ENCODE measurements at places on chromosomes 1 and 21.

GRCh38 chr1:15014516-15014915, 139.0 kb upstream of the TMEM51 start:
- DNase-seq: no peak

- DNase-seq: peak; percentile 78
Measured at GRCh38 chr1:234840843-234841242, 230.9 kb upstream of the IRF2BP2 start.

DNA sequence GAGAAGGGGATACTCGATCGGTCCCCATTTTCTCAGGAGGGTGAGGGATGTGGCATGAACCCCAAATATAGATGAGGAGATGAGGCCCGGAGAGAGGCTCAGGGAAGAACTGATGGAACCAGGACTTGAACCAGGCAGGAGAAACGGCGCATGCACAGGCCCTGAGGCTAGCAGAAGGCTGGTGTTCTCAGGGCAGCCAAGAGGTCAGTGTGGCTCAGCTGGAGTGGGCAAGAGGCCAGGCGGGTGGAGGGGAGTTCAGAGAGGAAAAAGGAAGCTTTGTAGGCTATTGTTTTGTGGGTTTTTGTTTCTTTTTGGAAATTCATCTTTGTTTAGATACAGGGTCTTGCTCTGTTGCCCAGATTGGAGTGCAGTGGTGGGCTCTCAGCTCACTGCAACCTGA, 122.0 kb downstream of the LACTBL1 start:
- DNase-seq: peak; percentile 63

DNA sequence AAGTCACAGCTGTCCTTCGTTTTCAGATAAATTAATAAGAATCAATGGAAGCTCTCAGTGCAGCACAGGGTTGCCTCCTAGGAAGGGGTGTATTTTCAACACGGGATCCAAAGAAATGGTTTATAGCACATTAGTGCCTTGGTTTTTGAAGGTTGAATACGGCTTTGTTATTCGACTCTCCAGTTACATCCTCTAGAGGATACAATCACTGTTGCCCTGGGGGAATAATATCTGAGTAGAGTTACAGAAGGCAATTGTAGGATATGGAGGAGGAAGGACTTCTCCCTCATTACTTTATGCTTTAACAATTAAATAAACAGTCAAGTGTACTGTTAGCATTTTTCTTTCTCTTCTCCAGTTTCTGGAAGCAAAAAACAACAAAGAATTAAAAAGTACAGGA, 14.3 kb upstream of the ZNF326 start:
- DNase-seq: peak; percentile 71

- DNase-seq: no peak
Measured at GRCh38 chr1:30526652-30527345, 196.6 kb downstream of the MATN1 start.

DNA sequence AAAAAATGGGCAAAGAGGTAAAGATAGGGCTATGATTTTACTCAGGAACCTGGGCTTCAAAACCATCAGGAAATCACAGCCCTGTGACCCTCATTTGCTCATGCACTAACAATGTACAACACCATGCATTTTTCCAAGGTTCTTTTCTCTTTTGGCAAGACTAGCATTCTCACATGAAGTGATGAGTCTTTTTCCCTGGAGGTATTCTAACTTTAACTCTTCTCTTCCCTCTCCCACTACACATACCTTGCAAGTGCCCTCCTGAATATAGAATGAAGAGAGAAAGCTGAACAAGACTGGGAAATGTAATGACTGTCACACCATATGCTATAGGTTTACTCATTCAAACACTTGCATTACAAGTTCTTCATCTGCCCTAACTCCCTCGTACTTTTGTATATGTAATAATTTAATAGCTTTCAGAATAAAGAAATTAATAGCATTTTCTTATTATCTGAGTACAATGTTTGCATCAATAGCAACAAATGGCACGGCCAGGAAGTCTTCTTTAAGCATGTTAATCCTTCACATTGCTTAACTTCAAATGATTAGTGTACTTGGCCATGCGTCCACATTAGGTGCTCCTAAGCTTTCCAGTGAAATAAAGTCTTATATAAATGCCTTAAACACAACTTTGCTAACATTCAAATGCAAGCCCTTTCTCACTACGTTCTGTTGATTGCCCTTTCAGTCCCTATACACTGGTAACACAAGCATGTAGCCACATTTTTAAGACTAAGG, 1.8 kb downstream of the NIBAN1 start:
- peak; percentile 38 for DNase-seq

DNA sequence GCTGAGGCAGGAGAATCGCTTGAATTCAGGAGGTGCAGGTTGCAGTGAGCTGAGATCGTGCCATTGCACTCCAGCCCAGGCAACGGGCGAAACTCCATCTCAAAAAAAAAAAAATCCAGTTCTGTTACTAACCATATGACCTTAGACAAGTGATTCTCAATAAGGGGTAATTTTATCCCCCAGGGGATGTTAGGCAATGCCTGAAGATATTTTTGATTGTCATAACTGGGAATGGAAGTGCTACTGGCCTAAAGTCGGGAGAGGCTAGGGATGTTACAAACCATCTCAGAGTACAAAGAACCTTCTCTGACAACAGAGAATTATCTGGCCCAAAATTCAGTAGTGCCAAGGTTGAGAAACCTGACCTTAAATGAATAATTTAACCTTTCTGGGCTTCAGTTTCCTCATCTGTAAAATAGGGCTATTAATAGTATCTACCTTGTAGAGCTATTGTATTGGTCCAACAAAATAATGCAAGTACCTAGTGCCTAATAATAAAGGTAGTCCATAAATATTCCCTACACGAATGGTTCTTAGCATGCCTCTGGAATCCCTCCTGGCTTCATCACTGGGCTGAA, 5.8 kb upstream of the LMNA start:
- no peak for DNase-seq

DNA sequence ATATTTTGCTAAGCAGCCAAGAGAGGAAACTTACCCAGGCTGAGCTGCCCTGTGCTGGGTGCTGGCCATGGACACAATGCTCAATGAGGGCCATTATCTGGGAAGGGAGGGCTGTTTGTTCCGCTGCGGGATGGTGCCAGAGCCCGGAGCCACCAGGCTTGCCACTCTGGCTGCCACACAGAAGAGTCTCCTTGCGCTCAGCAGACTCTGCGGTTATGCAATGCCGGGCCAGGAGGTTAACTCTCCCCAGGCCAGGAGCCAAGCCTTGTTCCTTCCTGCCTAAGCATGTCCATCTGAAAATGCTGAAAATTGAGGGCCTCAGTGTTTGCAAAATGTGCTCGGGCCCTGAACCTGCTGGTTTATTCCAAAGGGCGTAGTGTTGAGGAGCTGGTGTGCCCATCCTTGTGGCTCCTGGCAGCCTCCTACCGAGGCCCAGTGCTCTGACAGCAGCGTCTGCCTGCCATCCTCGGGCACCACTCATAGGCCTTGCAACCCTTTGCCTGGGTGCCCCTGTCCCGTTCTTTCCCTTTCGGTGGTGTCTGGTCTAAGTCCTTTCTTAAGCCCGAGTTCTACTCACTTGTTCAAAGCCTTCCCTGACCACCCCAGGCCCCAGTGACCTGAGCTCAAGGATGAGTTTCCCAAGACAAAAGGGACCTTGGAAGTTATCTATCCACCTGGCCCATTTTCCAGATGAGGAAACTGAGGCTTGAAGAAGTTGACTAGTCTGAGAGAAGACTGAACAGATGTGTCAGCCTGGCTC, 133.8 kb upstream of the EDN2 start:
- peak; percentile 82 for DNase-seq

DNA sequence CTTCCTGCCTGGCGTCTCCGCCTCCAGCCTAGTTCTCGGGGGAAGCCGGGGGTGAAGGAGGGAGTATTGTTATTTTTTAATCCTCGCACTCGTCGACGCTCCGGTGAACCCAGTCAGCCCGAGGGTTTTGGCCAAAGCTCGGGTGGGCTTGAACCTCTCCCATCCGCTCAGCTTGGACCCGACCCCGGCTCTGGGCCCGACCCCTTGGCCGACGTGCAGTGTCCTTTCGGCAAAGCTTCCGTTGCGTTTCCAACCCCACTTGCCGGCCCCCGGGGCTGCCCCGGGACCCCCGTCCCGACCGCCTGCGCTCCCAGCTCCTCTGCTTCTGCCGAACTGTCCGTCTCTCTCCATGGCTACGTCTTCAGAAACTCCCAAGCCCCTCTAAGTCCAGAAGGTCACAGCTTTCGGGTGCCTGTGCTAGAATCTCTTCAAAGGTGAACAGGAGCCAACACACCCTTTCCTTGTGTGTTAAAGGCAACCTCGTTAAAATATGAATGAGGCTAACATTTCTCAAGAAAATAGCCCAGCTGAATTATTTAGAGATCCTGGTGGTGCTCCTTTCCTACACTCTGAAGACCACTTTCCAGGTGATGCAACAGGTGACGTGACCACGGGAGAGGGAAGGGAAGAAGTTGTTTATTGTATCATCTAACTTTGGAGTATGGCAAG, 647 bp downstream of the DESI2 start:
- DNase-seq: peak; percentile 8

DNA sequence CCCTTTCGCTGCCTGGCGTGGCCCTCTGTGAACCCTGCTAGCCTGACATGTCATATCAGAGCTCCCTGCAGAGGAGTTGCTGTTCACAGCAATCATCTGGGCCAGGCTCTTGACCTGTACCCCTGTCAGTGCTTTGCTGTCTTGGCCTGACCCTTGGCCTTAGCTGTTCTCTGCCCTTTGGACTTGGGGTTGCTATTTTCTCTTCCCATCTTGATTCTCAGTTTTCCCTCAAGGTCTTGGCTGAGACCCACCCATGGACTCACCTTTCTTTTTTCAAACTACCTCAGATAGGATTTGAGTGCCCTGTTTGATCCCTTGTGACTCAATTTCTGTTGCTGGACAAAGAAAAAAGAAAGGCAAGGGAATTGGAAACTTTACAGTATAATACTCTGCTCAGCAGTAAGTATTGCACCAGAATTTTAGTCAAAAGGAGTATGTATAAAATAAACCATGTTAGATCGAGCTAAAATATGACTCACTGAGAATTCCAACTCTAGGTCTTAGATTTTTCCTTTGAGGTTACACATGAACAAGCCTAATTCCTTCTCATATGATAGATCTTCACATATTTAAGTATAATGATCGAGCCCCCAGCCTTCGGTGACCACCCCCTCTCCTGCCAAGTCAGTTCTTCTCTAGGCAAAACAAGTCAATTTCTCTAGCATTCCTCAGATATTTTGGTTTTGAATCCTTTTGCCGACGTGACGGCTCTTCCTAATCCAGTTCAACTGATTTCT, 110.5 kb downstream of the NGF start:
- DNase-seq: peak; percentile 45

GRCh38 chr1:40877698-40878097, 15.5 kb upstream of the CITED4 start:
- DNase-seq: peak; percentile 97

- DNase-seq: peak; percentile 76
Measured at GRCh38 chr1:15409388-15410222, at the start of gene EFHD2. Gene EFHD2 (plus strand): TSS chr1:15409888. CDS start chr1:15409972, 84 bp downstream.
